ENCODE measurements at places on chromosomes 5 and 9. TPM values are rescaled to one million over a fixed set of nuclear protein-coding genes. Genes with fewer than 3 reads are reported as not detected.

DNA sequence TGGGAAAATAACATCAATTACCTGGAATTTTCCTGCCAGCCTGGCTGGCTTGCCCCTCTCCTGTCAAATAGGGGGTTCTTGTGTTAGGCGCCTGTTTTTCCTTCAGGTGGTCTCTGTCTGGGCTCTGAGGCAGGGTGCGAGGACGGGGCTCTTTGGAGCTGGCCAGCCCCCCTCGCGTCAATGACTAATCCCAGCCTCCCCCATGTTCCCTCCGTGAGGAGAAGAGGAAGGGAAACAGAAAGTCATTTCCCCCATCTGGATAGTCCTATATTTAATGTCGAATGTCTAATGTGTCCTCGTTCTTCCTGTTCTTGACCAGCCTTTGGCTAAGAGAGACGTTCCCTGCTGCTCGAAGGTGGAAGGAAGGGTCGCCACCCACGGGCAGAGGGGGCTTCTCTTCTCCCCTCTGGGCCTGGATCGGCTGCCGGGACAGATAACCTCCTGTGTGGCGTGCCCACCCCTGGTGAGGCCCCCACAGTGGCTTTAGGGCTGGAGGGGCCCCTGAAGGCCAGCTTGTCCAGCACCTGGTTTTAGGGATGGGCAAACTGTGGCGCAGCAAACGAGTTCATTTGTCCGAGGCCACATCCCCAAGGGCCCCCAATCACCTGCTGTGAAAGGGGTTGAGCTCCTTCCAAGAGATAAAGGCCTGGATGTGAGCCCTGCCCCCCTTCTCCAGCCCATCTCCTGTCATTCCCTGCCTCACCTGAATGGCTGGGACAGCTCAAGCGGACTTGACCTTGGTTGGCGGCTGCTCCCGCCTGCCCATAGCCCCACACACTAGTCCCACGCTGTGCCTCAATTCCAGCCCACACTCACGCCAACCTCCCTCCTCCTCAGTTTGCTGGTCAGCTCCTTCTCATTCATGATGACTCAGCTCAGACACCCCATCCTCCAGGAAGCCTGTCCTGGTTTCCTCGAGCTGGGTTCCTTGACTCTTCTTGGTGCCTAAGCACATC, 35.9 kb upstream of the UNC5A start:
- no peaks in the 10 kb centered on the region for H3K4me1 ChIP-seq
- no peak overlapping the region for H3K4me3 ChIP-seq
- no peak for DNase-seq
- peaks cover 3% of the 10 kb centered on the region for H3K27me3 ChIP-seq
- H3K27ac ChIP-seq = no peak overlapping the region

DNA sequence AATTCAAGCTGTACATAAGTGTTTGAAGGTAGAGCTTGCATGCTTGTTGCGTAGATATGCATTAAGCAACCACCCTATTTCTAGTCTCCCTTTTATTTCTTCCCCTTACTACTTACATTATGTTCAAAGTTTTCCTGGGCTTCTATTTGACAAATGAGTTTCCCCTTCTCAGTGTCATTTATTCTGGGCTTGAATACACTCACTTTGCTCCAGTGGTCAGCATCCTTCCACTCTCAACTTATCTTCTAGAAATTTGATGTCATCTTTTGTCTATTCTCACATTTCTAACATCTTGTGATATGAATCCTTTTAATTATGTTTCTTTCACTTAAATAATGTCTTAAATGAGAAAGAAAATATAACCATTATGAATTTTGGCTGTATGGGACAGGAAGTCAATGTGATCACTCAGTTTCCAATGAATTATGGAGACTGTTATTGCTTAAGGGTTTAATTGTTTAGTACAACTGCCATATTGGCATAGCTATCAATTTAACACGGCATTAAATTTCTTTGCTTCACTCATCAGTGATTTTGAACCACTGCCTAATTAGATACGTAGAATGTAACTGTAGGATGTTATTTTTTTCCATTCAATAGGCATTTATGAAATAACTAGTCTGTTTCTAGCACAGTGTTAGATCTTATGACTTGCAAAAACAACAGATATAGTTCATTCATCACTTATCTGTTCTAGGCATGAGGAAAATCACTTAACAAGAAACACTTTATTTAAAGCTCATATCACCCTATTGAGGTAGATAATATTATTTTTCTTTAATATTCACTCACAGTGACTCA, 105.5 kb upstream of the CDH12 start:
- no peaks in the 10 kb centered on the region for H3K4me1 ChIP-seq
- no peak overlapping the region for H3K27ac ChIP-seq
- no peaks in the 10 kb centered on the region for H3K36me3 ChIP-seq
- DNase-seq = no peak

Gene SCGB3A1
- 0.95 TPM for polyA plus RNA-seq

DNA sequence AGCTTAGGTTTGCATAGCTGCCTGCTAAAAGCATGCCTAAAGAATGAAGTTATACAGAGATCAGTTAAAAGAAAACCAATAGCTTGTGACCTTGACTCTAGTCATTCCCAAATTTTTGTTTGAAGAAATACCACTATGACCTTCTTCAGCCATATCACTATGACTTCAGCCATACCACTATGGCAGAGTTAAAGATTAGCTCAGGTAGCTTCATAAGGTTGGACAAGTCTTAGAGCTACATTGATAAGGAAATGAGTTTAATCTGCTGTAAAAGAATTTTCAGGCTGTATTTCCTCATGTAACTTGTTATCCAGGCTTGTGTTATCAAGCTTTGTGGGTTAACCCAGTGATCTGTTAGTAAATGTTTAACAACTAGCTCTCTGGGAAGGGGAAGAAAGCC, 30.7 kb downstream of the C6 start:
- H3K27me3 ChIP-seq = no peaks in the 10 kb centered on the region
- H3K36me3 ChIP-seq = no peaks in the 10 kb centered on the region
- no peak for DNase-seq
- no peak overlapping the region for H3K27ac ChIP-seq
- H3K4me3 ChIP-seq = no peak overlapping the region

- no peak for DNase-seq
- H3K36me3 ChIP-seq = no peaks in the 10 kb centered on the region
- H3K27ac ChIP-seq = no peak overlapping the region
- peaks cover 4% of the 10 kb centered on the region for H3K4me1 ChIP-seq
- no peak overlapping the region for H3K4me3 ChIP-seq
Measured at GRCh38 chr5:172870715-172871461, 36.8 kb downstream of the ERGIC1 start.

GRCh38 chr9:77771171-77771570, 123.0 kb upstream of the GNA14 start:
- H3K4me3 ChIP-seq = no peak overlapping the region
- no peaks in the 10 kb centered on the region for H3K4me1 ChIP-seq
- no peak overlapping the region for H3K27ac ChIP-seq
- H3K27me3 ChIP-seq = no peaks in the 10 kb centered on the region
- H3K36me3 ChIP-seq = no peaks in the 10 kb centered on the region
- no peak for DNase-seq

GRCh38 chr5:91269198-91269597, 113.9 kb downstream of the ARRDC3 start:
- no peaks in the 10 kb centered on the region for H3K36me3 ChIP-seq
- H3K4me3 ChIP-seq = no peak overlapping the region
- peaks cover 10% of the 10 kb centered on the region for H3K4me1 ChIP-seq
- DNase-seq = no peak

DNA sequence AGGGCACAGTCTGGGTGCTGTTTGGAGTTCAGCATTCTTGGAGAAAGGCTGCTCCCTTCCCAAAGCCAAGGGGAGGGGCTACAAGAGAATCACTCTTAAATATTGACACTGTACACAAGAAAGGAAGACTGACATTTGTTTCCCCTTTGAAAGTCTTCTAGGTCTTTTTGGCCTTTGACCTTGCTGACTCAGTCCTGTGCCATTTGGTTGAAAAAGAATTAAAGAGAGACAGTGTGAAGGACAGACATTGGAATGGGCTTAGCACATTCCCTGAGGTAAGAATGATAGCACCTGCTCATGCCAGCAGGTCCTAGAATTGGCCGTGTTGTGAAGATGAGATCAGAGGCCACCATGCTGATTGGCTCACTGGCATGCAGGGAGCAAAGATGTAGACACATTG, 271.4 kb upstream of the ZNF608 start:
- no peaks in the 10 kb centered on the region for H3K27me3 ChIP-seq
- H3K4me1 ChIP-seq = no peaks in the 10 kb centered on the region
- H3K4me3 ChIP-seq = no peak overlapping the region

DNA sequence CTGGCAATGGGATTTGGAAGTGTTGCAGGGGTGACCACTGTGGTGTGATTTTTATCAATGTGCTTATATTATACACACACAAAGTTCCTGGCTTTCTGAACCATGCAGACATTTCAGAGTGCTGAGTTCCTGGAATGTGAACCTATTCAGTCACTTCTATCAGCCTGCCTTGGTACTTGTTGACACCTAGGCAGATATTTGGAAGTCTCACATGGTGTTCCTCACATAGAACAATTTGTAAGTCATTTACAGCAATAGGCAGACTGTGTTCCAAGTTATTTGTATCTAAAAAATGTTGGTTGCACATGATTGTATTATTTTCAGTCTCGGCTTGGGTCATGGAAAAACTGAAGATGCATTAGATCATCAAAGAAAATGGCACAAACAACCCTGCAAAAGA, 182.2 kb downstream of the SREK1 start:
- H3K4me3 ChIP-seq = no peak overlapping the region
- no peaks in the 10 kb centered on the region for H3K27me3 ChIP-seq
- DNase-seq = no peak
- H3K4me1 ChIP-seq = no peaks in the 10 kb centered on the region
- H3K36me3 ChIP-seq = no peaks in the 10 kb centered on the region

Gene GRIA1
- polyA plus RNA-seq = not detected

DNA sequence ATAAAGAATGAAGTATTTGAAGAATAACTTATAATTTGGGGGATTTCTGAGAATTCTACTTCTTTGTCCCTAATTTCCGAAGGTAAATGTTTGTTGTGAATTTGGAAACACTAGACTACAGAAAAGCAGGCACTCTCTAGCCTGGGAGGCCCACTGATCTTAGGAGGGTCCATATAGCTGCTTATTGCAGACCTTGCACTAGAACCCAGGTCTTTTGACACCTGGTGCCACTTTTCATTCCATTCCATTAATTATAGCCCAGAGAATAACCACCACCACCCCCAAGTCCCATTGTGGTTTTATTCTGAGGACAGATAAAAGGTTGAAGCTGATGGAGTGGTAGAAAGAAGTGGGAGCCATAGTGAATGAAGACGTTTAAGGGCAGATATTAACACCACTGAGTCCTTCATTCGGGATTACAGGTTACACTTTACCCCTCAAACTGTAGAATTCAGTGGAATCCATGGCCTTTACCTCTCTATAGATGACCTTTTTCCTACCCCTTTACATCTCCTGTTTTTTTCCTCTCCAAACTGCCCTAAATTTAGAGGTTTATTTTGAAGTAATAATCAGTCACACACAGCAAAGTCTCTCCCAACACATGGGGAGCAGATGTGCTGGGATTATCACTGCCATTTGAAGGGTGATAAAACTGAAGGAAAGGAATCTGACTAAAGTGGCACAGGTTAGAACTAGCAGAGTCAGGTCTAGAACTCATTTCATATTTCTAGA, 12.0 kb upstream of the PSMD5 start:
- H3K27me3 ChIP-seq = no peaks in the 10 kb centered on the region
- no peak overlapping the region for H3K4me3 ChIP-seq
- H3K27ac ChIP-seq = no peak overlapping the region
- peaks cover 16% of the 10 kb centered on the region for H3K36me3 ChIP-seq
- DNase-seq = no peak

Gene ANKRD33B
- polyA plus RNA-seq = 0.06 TPM

DNA sequence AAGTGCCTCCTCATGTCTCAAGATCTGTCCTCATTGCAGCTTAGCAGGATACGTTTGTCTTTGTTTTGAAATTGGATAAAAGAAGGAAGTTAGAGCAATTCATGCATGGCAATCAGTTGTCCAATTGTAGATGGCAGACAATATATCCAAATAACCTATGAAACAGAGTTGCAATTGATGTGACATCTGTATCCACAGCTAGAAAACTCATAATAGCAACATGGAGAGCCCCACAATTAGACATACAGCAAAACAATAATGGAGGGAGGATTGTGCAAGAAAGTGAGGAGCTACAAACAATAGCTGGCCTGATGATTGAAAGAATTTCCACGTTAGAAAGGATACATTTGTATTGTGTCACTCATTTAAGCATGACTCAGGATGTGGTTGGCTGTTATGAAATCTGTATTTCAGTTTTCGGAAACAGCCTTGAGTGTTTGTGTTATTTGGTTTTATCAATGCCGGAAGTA, 132.0 kb downstream of the FAM174A start:
- H3K4me1 ChIP-seq = peaks cover 5% of the 10 kb centered on the region
- no peak for DNase-seq
- no peak overlapping the region for H3K4me3 ChIP-seq
- H3K27ac ChIP-seq = no peak overlapping the region
- no peaks in the 10 kb centered on the region for H3K27me3 ChIP-seq
- H3K36me3 ChIP-seq = no peaks in the 10 kb centered on the region

GRCh38 chr9:111839987-111840386, 45.2 kb upstream of the SHOC1 start:
- DNase-seq = no peak
- H3K4me1 ChIP-seq = no peaks in the 10 kb centered on the region
- no peak overlapping the region for H3K4me3 ChIP-seq
- H3K36me3 ChIP-seq = no peaks in the 10 kb centered on the region
- H3K27me3 ChIP-seq = no peaks in the 10 kb centered on the region

- H3K27me3 ChIP-seq = no peaks in the 10 kb centered on the region
- H3K4me1 ChIP-seq = no peaks in the 10 kb centered on the region
- no peak for DNase-seq
- no peaks in the 10 kb centered on the region for H3K36me3 ChIP-seq
Measured at GRCh38 chr5:67299231-67299735, 102.7 kb upstream of the CD180 start.

DNA sequence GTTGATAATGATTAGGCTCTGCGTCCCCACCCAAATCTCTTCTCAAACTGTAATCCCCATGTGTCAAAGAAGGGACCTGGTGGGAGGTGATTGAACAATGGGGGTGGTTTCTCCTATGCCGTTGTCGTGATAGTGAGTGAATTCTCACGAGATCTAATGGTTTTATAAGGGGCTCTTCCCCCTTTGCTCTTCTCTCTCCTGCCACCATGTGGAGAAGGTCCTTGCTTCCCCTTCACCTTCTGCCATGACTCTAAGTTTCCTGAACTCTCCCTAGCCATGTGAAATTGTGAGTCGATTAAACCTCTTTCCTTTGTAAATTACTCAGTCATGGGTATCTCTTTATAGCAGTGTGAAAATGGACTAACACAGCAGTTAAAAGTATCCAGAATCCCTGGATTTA, 715.2 kb upstream of the DMAC1 start:
- H3K27me3 ChIP-seq = no peaks in the 10 kb centered on the region
- no peaks in the 10 kb centered on the region for H3K4me1 ChIP-seq
- H3K36me3 ChIP-seq = no peaks in the 10 kb centered on the region
- DNase-seq = no peak
- H3K4me3 ChIP-seq = no peak overlapping the region
- no peak overlapping the region for H3K27ac ChIP-seq

Data from CD8-positive, alpha-beta memory T cell (primary cell).